ENCODE measurements at places on chromosomes 7 and 10.

- peak; percentile 56 for DNase-seq
- no peak overlapping the region for H3K4me3 ChIP-seq
- peaks cover 65% of the 10 kb centered on the region for H3K4me1 ChIP-seq
- peaks cover 6% of the 10 kb centered on the region for H3K36me3 ChIP-seq
Measured at GRCh38 chr10:124641282-124642087, 102.7 kb downstream of the FAM53B start.

GRCh38 chr7:111050875-111051416 lies 40.0 kb upstream of the LRRN3 start:
- no peak overlapping the region for H3K4me3 ChIP-seq
- H3K4me1 ChIP-seq: peaks cover 7% of the 10 kb centered on the region
- no peak for DNase-seq
- peaks cover 12% of the 10 kb centered on the region for H3K36me3 ChIP-seq
- no peaks in the 10 kb centered on the region for H3K27me3 ChIP-seq

DNA sequence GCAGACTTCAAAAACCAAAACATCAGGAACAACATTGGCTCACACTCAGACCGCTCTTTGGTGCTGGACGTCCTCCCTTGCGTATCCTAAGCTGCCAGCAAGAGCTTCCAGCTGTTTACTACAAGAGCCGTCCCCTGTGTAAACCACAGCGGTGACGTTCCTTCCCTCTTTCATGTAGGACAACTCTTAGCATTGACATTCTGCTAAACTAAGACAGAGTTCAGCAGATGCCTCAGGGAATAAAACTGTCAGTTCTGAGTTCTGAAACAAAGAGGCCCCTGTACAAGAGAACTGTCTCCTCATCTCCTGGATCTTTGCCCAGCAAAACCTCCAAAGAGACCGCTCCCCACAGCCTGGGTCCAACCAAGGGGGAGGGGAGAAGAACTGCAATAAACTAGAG lies 57.8 kb upstream of the OPALIN start:
- peaks cover 14% of the 10 kb centered on the region for H3K27me3 ChIP-seq
- no peak overlapping the region for H3K27ac ChIP-seq
- DNase-seq: no peak
- H3K4me1 ChIP-seq: no peaks in the 10 kb centered on the region

GRCh38 chr10:91820144-91820543 lies 21.9 kb downstream of the TNKS2 start:
- no peak for DNase-seq
- no peak overlapping the region for H3K27ac ChIP-seq
- no peaks in the 10 kb centered on the region for H3K27me3 ChIP-seq
- peaks cover 53% of the 10 kb centered on the region for H3K36me3 ChIP-seq
- H3K4me3 ChIP-seq: no peak overlapping the region

DNA sequence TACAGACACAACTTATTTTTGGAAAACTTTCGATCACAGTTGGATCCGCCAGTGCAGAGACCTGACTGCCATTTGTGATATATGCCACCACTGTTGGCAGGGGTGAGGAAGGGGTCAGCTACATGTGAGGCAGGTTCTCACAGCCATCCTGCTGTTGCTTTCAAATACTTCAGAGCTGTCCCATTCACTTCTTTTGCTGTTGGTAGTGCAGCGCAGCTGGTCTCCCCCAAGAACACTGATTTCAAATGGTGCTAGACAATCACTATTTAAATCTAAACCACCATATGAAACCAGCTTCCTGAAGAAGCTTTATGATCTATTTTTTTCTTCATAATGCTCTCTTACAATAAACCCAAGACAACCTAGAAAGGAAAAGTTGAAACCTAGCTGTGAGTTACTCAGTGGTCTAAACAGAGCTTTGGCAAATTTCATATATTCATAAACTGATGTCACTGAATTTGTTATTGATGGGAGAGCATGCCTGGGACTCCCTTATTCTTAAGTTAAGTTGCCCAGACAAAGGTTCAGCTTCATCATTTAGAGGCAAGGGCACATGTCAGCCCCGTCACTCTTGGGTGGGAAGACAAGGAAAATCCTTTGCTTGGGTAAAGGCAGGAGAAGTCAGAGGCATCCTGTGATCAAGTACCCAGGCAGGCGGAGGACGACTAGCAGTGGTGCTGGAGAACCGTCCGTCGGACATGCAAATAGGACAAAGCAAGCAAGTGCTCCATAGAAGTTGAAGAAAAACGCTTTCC lies 143.4 kb upstream of the KLF14 start:
- H3K4me1 ChIP-seq: peaks cover 33% of the 10 kb centered on the region
- no peak for DNase-seq
- no peaks in the 10 kb centered on the region for H3K27me3 ChIP-seq
- no peak overlapping the region for H3K4me3 ChIP-seq

GRCh38 chr10:132904814-132905649 lies 37.3 kb downstream of the CFAP46 start:
- DNase-seq: peak; percentile 65
- H3K4me3 ChIP-seq: no peak overlapping the region
- peaks cover 8% of the 10 kb centered on the region for H3K27me3 ChIP-seq

DNA sequence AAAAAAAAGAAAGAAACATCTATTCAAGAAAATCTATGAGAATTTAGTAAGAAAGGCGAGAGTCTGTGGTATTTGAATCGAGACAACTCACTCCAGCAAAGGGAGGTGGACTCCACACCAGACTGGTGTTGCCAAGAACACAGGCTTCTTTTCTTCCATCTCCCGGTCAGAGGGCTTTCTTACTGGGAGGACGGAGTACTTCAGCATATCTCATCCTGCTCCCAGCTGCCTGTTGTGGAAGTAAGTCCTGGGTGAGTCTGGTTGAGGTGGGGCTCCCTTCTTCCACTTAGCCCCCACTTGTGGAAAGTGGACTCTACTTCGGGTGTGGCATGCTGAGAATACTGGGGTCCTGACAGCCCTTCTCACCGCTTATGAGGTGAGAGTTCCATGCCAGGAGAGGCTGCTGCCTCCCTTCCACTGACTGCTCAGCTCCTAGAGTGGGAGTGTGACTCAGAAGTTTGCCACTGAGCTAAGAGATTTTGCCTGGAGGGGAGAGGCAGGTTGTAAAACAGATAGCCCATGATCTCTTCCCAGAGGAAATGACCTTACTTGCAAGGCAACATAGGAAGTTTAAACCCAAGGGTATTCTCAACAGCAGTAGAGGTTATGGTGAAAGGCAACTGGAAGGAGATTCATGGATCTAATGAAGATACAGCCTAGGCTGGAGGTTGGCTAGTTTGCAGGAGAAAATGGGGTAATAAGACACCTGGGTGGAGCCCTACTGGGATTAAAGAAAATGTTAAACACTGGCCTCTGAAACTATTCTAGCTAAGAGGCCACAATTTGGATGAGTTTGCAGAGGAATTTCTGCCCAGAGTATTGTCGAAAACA lies 3.5 kb upstream of the NACAD start:
- peaks cover 8% of the 10 kb centered on the region for H3K4me1 ChIP-seq
- H3K4me3 ChIP-seq: no peak overlapping the region
- DNase-seq: no peak
- peaks cover 34% of the 10 kb centered on the region for H3K27me3 ChIP-seq
- no peak overlapping the region for H3K27ac ChIP-seq

DNA sequence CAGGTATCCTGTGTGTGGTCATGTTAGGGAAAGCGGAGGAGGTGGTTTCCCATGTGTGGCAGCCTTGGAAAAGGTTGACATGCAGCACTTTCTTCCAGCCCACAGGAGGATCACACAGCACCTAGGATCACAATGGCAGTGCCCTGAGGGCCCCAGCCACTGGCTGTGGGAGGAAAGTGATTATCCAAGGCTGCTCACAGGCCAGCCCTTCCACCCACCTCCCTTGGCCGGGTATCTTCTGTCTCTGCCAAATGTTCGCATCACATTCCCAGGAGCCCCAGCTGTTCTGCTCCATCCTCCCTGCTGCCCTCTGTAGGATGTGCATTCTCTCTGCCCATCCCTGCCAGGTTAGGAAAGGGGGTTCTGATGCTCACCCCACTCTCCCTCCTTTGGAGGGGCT lies 2.5 kb upstream of the MLXIPL start:
- peaks cover 55% of the 10 kb centered on the region for H3K27me3 ChIP-seq
- no peak overlapping the region for H3K27ac ChIP-seq
- H3K4me3 ChIP-seq: no peak overlapping the region
- no peak for DNase-seq

DNA sequence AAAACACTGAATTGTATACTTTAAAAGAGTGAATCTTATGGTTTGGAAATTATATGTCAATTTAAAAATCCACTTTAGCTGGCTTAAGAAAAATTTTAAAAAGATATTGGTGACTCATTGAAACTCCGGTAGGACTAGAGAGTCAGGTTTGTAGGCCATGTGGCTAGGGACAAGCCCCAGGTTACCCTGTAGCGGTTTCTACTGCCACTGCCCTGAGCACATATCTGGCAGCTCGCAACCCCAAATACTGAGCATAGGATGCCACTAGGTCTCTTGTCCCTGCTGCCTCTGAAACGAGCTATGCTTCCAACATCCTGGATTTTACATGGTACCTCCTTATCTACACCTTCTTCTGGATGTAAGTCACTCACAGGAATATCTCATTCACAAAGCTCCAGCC lies 1.4 kb upstream of the MGAM2 start:
- H3K27me3 ChIP-seq: peaks cover 16% of the 10 kb centered on the region
- H3K4me3 ChIP-seq: no peak overlapping the region
- no peaks in the 10 kb centered on the region for H3K36me3 ChIP-seq
- no peak overlapping the region for H3K27ac ChIP-seq

DNA sequence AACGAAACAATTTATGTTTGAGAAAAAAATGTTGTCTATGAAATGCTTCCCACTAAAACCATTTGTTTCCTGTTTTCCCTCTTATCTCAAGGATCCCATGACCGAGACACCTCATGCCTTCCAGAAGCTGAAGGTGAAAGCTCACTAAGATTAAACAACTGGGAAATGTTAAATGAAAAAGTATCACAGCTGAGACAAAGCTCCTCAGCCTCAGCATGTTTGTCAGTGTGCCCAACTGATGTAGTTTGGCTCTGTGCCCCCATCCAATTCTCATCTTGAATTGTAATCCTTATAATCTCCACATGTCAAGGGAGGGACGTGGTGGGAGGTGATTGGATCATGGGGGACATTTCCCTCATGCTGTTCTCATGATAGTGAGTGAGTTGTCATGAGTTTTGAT lies 327.3 kb downstream of the HTR7 start:
- H3K27ac ChIP-seq: no peak overlapping the region
- H3K4me1 ChIP-seq: no peaks in the 10 kb centered on the region
- DNase-seq: no peak

DNA sequence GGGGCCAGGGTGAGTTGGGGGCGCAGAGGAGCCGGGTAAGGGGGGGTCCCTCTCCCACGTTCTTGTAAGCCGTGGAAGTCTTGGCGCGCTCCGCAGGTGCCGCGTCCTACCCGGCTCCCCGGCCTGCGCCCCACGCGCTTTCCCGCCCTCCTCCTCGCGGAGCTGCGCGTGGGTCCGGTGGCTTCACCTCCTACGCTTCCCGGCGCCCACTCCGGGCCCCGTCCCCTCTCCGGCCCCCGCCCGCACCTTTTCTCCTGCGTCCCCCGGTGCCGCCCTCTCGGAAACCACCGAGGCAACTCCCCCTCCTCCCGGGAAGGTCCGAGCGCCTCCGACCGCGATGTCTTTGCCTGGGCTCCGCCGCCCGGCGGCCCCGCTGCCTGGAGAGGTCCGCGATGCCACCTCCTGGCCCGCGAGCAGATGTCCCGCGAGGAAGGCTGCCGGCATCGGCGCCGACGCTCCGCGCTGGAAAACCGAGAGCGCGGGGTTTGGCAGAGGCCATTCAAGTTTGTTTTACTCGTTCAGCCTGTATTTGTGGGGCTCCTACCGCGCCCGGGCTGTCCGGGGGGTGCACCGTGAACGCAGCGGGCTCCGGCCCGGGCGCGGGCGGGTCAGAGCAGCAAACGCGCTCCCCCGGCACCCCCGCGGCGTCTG lies 2.4 kb upstream of the NKX6-2 start:
- H3K36me3 ChIP-seq: peaks cover 2% of the 10 kb centered on the region
- H3K27ac ChIP-seq: no peak overlapping the region
- H3K4me3 ChIP-seq: no peak overlapping the region
- H3K27me3 ChIP-seq: peaks cover 25% of the 10 kb centered on the region
- H3K4me1 ChIP-seq: peaks cover 3% of the 10 kb centered on the region

- H3K4me3 ChIP-seq: no peak overlapping the region
- DNase-seq: no peak
- H3K4me1 ChIP-seq: peaks cover 2% of the 10 kb centered on the region
- H3K27me3 ChIP-seq: peaks cover 24% of the 10 kb centered on the region
- H3K27ac ChIP-seq: no peak overlapping the region
- no peaks in the 10 kb centered on the region for H3K36me3 ChIP-seq
Measured at GRCh38 chr7:42222125-42222524, 14.9 kb downstream of the GLI3 start.

GRCh38 chr10:93123766-93124165 lies 50.1 kb downstream of the CYP26A1 start:
- DNase-seq: no peak
- peaks cover 3% of the 10 kb centered on the region for H3K4me1 ChIP-seq

GRCh38 chr7:116776610-116777289 lies 85.6 kb upstream of the CAPZA2 start:
- H3K27me3 ChIP-seq: peaks cover 12% of the 10 kb centered on the region
- DNase-seq: no peak
- no peak overlapping the region for H3K4me3 ChIP-seq
- H3K27ac ChIP-seq: no peak overlapping the region
- no peaks in the 10 kb centered on the region for H3K4me1 ChIP-seq
- no peaks in the 10 kb centered on the region for H3K36me3 ChIP-seq

DNA sequence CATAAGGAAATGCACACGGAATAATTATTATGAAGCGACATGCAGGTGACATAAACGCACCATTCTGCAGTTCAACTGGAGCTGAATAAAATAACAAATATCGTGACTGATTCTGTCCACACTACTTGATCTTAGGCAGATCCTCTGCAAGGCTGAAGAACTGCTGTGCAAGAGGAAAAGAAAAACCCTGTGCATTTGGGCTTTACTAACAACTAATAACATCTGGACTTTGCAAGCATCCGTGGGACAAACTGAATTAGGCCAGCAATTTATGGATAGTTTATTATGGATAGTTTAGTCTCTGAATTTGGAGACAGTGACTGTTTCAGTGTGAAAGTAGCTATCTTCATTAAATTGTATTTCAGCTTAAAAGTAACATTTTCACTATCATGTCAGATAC lies 309.4 kb downstream of the SFMBT2 start:
- H3K27me3 ChIP-seq: peaks cover 2% of the 10 kb centered on the region
- no peak for DNase-seq
- H3K4me1 ChIP-seq: no peaks in the 10 kb centered on the region
- H3K4me3 ChIP-seq: no peak overlapping the region

DNA sequence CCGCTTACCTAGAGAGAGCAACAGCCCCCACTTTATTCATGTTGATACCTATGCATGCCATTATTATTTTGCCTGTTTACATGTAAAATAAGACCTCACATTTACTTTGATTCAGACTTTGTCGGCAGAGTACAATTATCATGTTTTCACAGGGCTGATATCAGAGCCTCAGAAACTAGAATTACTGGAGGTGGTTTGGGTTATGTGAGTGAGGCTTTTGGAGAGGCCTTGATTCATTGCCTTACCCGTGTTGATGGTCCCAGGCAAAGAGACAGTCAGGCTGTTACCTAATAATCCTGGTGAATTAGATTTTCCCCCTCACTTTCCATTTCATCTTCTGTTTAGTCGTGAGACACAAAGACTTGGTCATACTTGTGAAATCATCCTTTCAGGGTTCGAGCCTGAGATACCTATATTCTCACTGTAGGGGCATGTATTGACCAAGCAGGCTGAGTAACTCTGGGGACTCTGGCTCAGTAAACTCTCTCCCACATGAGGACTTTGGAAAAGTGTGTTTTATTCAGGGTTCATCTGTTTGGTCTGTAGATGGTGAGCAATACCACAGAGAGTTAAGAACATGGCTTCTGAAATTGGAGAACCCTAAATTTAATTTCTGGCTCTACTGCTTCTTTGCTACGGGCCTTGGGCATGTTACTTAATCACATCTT lies 150.9 kb downstream of the CELF2 start:
- H3K36me3 ChIP-seq: peaks cover 17% of the 10 kb centered on the region
- peaks cover 25% of the 10 kb centered on the region for H3K4me1 ChIP-seq
- H3K27me3 ChIP-seq: no peaks in the 10 kb centered on the region
- no peak for DNase-seq
- H3K4me3 ChIP-seq: no peak overlapping the region
- H3K27ac ChIP-seq: no peak overlapping the region
